ENCODE measurements at places on chromosomes 13 and 19.

DNA sequence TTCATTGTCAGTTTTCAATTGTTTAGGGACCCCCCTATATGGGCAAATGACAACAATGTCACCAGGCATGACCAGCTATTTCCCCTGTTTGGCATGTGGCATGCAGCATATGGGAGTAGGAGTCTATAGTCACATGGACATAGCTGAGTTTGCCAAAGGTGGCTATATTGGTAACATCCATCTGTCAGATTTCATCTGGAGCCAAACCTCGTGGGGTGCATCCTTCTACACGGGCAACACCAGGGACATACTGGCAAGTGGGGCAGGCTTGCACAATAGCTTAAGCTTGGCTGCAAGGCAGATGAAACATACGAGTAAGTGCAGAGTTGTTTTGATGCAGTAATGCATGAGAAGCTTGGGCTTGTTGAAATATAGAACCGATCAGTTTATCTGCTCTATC, 24.5 kb upstream of the ZNF816 start:
- DNase-seq, result no peak

GRCh38 chr13:23957981-23958380, 60.7 kb upstream of the C1QTNF9B start:
- no peak for DNase-seq

- no peak for DNase-seq
Observed at GRCh38 chr13:46679369-46680120, 117.4 kb downstream of the ESD start.

DNA sequence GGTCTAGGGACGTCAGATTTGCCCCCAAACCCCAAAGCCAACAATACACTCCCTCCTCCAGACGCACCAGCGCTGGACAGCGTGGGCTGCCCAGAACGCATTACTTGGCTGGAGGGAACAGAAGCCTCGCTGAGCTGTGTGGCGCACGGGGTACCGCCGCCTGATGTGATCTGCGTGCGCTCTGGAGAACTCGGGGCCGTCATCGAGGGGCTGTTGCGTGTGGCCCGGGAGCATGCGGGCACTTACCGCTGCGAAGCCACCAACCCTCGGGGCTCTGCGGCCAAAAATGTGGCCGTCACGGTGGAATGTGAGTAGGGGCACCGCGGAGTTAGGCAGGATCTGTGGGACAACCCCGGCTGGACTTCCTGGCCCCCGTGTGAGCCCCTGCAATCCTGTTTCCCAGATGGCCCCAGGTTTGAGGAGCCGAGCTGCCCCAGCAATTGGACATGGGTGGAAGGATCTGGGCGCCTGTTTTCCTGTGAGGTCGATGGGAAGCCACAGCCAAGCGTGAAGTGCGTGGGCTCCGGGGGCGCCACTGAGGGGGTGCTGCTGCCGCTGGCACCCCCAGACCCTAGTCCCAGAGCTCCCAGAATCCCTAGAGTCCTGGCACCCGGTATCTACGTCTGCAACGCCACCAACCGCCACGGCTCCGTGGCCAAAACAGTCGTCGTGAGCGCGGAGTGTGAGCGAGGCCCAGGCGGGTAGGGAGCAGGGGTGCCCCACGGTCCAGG, 4.0 kb downstream of the ICAM5 start:
- no peak for DNase-seq

- DNase-seq, result no peak
Observed at GRCh38 chr19:43316591-43317319, 36.7 kb upstream of the CD177 start.

- no peak for DNase-seq
Observed at GRCh38 chr13:20197361-20197834, 4.7 kb upstream of the GJB2 start.

- no peak for DNase-seq
Observed at GRCh38 chr13:92451060-92451459, 775.5 kb upstream of the GPC6 start.

GRCh38 chr19:32138416-32138815, 207.0 kb upstream of the ZNF507 start:
- no peak for DNase-seq

DNA sequence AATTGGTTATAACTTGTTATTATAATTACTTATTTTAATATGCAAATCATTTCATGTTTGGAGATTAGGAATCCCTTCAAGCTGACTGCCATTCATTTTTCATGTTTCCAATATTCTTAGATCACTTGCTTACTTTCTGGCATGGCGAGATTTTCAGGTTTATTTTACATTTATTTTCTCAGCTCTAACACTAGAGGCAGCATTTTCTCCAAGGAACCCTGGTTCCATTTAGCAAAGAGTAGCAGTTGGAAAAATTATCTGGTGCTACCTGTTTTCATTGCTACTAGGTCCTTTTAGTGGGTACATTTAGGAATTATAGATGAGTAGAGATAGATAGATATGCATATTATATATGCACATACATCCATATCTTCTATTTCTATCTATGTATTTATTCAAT, 90.9 kb upstream of the TRPC4 start:
- DNase-seq, result no peak
